IMR-90 (cell line): ENCODE measurements at places on chromosomes 1 and 21.

DNA sequence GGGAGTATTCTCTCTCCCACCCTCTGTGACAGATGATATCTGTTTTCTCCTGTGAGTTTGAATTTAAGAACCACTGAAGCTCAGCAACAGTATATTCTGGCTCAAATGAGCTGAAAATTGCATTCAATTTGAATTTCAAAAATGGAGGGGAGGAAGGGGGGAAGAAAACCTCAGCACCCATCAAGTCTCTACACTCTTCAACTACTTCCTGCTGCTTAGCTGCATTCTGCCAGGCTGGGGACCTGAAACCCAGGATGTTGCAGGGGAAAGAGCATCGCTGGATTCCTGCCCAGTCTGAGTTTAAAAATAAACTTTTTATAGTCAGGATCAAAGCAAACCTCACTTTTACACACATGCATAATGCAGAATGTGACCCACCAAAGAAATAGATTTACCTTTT is 214.3 kb upstream of the ESRRG start:
- DNase-seq: no peak

- DNase-seq: no peak
Observed at GRCh38 chr1:81006502-81006901, 794.2 kb upstream of the ADGRL2 start.

DNA sequence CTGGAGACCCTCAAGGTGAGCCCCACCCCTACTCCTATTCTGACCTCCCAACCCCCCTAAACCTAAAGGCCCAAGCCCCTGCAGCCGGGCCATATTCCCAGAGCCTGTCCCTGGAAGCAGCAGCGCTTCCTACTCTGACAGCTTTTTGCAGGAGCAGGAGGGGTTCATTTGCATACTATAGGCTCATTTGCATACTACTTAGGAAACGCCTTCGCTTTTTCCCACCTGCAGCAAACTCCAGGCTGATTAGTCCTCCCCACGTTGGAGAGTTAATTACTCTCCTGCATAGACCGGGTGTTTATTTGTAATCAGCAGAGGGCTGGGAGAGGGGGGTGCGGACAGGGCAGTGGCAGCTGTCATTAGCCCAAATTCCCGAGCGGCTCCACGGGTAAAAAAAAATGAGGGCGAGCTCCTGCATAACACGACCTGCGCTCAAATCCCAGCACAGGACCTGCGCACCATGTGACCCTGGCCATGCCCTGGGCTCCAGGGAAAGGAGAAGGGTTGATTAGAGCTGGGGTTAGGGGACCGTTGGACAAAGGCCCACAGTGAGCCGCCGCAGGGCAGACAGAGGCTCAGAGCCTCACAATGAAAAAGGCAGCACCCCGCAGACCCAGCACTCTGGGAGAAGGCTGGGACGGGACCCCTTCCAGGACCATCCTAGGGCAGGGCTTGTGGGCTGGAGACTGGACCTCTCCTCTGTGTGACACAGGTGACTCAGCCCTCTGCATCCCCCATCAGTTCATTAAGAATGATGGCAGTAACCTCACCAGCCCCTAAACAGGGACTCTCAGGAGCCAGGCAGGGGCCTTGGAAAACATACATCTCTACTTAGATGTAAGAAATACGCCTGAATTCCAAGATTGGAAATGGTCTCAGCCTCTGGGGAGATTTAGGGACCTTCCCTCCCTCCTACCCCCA is 9.9 kb upstream of the C1QA start:
- DNase-seq: no peak

- DNase-seq: no peak
Observed at GRCh38 chr1:93365813-93366212, 20.1 kb downstream of the DR1 start.

- DNase-seq: no peak
Observed at GRCh38 chr21:23152130-23152529, 2153.9 kb downstream of the NCAM2 start.
